ENCODE measurements at places on chromosomes 7 and 10.

DNA sequence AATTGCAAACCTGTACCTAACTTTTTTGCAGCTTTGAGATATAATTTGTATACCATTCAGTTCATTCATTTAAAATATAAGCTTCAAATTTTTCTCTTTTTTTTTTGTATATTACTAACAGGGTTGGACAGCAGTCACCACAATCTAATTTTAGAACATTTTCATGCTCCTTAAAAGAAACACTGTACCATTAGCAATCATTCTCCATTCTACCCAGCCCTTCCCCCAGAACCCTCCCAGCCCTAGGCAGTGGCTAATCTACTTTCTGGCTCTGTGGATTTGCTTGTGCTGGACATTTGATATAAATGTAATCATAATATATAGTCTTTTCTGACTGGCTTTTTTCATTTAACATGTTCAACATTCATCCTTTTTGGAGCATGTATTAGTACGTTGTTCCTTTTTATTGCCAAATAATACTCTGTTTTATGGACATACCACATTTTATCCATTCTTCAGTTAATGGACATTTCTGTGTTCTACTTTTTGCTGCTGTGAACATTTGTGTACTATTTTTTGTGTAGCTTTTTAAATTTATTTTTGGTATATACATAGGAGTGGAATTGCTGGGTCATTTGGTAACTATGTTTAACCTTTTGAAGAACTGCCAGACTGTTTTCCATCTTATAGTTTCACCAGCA is 40.9 kb upstream of the ST7 start:
- no peak for DNase-seq

GRCh38 chr10:130882906-130883305 is 428.6 kb downstream of the TCERG1L start:
- no peak for DNase-seq

DNA sequence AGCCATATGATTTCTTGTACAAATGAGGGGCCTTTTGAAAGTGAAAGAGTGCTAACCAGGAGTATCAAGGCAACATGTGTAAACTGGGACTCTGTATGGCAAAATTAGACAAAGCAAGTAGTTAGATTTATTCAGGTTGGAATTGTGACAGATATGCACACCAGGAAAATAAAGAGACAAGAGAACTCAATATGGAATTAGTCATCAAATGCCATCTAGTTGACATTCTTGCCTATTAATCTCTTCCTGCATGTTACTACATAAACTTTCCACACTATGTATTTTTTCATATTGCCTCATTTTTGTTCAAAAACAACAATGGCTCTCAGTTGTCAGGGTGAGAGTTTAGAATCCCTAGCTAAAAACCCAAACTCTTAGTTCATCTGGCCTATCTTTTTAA is 799.0 kb downstream of the NRG3 start:
- DNase-seq: no peak

DNA sequence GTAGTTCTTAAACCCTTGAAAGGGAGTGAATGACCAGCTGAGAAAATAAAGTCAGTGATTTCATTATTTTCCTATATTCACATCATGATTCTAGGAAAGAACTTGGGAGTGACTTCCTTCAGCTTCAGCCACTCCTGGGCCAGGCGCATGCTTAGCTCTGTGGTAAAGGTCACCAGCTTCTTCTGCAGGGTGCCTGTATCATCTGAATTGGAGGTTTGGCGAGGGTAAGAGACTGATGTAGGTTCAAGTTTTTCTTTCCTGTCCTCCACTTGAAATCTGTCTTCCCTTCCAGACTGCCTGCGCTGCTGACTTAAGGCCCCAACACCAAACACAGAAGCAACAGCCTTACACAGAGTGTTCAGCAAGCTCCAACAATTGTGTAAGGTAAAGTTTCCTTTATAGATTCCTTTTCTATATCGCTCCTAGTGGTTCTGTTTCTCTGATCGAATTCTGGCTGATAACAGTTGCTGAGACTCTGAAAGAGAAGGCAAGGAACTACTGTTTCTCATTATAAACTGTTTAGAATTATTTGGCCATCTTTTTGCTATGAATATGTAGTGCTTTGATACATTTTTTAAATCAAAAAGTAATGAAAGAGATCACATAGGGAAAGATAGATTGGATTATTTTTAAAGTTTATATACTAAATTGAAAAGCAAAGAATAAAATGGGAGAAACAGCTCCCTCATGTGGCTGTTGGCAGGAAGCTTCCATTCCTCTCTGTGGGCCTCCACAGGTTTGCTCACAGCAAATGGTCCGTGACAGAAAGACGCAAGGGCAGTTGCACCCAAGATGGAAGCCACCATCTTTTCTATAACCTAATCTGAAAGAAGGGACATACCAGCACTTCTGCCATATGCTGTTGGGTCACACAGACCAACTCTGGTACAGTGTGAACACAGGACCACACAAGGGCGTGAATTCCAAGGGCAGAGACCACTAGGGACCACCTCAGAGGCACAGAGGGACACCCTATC is 14.0 kb downstream of the GATAD1 start:
- no peak for DNase-seq

DNA sequence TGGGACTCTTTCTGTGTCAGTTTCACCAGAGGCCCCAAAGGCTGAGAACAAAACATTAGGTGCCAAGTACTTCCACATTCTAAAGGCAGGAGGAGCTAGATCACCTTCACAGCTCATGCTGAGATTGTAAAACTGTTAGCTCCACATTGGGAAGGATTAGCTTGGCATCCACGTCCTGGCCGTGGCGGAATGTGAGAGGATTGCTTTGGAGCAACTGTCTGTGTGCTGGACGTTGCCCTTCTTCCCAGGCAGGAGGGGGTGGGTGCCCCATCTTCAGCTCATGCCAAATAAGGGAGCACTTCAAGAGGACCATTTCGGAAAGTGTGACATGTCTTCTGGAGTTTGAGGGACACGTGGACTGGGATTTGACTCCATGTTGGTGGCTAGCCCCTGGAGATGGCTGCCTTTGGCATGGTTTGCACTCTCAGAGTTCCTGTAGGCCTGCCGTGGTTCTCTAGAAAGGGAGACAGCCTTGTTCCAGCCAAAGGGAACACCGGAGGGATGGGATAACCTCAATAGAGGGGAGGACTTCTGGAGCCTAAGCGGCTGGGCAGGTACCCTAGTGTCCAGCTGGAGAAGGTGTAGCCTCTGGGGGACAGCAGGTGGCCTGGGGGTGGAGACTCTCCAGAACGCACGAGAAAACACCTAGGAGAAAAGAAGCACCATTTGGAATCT is 19.9 kb upstream of the FMC1 start:
- DNase-seq: no peak

DNA sequence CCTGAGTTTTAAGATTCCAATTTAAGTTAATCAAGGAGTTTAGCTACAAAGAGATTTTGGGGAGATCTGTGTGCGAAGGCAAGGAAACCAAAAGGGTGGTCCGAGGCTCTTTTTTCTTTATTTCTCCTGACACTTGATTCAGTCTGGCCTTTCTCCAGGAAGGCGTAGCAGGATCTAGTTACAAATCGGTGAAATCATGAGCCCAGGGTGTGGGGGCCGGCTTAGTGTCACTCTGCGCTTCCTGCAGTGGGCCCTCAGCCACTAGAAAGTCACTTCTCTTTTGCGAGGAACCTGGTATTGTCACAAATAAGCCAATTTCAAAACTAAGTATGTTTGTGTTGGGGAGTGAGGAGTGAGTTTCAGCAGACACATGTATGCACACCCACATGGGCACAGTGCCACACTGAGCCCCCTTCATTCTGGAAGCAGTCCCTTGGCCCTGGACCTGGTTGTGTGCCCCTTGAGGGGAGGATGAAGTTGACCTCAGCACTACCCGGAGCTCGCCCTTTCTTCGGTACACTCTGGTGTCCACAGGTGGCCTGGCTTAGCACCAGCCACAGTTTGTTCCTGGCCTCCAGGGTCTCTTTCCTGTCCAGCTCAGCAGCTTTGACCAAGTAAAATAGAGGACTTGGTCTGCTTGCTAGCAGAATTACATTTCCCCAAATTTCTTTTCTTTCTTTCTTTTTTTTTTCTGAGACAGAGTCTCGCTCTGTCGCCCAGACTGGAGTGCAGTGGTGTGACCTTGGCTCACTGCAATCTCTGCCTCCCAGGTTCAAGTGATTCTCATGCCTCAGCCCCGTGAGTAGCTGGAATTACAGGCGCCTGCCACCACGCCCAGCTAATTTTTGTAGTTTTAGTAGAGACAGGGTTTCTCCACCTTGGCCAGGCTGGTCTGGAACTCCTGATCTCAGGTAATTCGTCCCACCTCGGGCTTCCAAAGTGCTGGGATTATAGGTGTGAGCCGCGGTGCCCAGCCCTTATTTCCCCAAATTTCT is 84.0 kb upstream of the BTBD16 start:
- DNase-seq: no peak

DNA sequence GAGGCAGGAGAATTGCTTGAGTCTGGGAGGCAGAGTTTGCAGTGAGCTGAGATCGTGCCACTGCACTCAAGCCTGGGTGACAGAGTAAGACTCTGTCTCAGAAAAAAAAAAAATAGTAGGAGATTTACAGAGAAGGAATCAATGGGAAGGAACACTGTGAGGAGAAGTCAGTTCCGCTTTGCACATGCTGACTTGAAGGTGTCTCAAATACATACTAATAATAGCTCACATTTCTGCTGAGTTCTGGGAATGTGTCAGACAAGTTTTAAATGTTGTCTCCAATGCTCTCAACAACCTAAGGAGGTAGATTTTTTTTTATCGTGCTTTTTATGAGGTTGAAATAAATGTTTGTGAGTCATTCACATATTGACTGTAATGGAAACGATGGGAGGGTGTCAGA is 654.9 kb upstream of the CELF2 start:
- DNase-seq: no peak

- no peak for DNase-seq
These were observed 103.9 kb upstream of the RET start for GRCh38 chr10:42972946-42973345.

DNA sequence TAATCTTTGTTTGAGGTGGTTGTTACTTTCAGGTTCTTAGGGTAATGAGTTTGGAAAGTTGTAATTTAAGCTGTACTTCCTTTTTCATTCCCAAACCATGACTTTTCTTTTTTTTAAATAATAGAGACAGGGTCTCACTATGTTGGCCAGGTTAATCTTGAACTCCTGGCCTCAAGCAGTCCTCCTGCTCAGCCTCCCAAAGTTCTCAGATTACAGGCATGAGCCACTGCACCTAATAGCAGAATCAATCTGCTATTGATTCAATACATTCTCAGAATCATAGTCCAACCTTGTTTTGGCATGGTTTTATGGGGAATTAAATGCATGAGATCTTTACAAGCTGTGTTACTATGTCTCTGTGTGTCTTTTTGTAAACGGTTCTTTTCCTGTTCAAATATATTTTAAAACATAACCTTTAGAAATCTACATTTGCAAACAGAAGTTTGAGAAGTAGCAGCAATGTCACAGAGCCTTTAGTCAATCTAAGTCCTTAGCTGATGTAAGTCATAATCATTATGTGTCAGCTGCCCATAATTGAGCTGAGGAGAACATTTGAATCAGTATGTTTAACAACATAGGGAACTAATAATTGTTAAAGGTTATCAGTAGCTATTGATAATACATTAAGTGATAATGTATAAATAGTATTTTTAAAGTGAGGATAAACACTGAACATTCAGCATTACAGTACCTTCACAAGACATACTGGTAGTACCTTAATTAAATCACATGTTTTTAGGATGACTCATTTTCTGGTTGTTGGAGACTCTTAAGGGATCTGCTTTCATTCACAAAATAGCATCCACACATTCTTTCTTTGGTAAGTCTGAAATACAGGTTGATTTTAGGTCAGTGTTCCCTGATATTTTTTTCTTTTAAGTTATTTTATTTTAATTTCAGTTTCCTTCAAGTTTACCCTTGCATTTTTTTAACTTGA is 8.8 kb downstream of the INPP5F start:
- no peak for DNase-seq

DNA sequence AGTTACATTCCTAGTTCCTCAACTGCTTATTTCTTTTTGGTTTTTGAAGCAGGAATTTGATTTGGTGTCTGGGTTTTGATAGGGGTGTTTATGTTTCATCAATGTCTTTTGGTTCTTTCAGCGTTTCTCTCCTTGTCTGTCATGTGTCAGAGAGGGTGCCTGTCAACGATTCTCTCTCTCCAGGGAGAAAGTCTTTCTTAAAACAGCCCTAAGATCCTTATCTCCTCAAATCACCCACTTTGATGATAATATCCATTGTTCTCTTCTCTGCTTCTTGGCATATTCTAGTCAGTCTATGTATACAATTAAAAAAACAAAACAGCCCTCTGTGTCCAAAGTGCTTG is 77.2 kb downstream of the TCF7L2 start:
- no peak for DNase-seq

DNA sequence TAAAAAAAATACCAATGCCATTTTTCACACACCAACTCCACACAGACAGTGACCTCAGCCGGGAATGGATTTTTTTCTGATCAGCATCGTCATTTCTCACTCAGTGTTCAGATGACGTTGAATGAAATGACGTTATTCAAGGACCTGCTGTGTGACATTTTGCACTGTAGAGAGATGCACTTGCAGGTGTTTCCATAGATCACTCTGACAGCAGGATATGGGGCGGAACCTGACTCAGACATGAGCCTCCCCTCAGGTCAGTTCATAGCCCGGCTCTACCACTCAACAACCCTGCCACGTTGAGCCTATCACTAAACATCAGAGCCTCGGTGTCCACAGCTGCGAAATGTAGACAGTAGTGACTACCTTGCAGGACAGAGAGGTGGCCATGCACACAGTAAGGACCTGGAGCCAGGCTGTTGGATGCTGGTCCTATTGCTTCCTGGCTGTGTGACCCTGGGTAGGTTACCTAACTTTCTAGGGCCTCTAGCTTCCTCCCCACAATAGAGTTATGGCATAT is 41.4 kb upstream of the ANTXRL start:
- no peak for DNase-seq

DNA sequence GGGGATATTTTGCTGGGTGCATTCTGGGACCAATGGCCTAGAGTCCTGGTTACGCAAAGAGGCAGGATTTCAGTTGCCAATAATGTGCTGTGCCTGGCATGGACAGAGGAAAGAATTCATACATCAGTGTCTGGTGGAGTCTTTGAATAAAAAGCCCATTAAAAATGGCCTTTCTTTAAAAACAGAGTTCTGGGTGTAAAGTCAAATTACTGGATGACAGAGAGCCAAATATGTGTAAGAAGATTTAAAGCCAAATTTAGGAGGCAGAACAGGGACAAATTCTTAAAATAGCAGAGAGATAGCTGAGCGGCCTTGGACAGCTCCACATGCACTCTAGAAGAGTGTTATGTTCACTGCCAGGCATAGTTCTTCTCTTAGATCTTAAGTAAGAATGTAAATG is 60.8 kb upstream of the MEOX2 start:
- DNase-seq: no peak

GRCh38 chr10:50545846-50546245 is 77.9 kb downstream of the SGMS1 start:
- DNase-seq: no peak

GRCh38 chr7:3722396-3722922 is 421.4 kb downstream of the SDK1 start:
- no peak for DNase-seq

GRCh38 chr10:75428434-75429158 is 2.8 kb upstream of the LRMDA start:
- DNase-seq: no peak

- DNase-seq: no peak
These were observed 377.6 kb upstream of the MYO3A start for GRCh38 chr10:25556457-25556856.

GRCh38 chr7:46007194-46007593 is 86.1 kb upstream of the IGFBP3 start:
- no peak for DNase-seq
